ENCODE measurements at places on chromosomes 5 and 9.
A peak's percentile ranks its signal among the peaks of the same experiment; 100 is the strongest.

DNA sequence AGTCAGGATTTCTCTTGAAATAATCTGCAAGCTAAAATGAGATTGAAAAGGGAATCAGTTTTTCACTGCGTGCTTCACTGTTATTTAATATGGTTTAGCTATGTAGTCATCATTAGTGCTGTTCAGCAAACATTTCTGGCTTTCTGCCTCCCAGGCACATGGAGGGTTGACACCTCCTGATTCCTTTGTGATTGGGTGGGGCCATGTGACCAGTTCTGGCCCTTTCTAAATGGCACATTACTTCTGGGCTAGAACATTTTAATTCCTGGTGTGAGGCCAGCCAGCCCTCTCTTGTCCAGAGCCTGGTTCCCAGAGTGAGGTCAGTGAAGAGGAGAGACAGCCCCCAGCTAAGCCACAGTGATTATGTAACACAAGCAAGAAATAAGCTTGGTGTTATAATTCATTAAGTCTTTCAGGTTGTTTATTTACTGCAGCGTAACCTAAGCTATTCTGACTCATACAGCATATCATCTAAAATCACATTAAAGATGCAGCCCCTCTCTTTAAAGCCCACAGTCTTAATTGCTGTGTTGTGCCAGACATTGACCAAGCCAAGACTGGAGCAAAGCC is 17.4 kb upstream of the ARSI start:
- no peak for DNase-seq

- DNase-seq, result no peak
These were observed 2385.2 kb upstream of the C9orf72 start for GRCh38 chr9:29958469-29958868.

DNA sequence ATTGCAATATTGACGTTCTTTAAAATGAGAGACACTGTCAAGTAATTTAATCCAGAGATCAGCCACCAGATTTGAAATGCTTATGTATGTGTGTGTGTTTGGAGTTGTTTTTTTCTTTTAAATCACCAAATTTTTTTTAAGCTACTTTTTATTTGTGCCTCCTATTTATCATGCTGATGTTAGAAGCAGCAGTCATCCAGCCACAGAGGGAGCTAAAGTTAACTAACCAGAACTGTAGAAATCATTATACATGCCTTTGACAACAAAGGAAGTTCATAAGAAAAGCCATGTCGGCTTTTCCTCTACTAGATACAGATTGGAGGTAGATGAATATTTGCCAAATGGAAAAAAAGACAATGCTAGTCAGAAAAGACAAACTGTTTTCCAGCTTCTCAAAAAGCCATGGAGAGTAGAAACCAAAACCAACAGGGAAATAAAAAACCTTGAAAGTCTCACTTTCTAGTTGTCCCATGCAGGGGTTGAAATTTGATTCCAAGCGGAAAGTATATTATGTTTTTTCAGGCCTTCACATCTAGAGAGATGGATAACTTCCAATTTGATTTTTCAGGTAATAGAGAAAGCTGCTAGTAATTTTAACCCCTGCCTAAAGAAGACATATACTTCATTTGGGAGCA is 4.5 kb downstream of the PURA start:
- no peak for DNase-seq

DNA sequence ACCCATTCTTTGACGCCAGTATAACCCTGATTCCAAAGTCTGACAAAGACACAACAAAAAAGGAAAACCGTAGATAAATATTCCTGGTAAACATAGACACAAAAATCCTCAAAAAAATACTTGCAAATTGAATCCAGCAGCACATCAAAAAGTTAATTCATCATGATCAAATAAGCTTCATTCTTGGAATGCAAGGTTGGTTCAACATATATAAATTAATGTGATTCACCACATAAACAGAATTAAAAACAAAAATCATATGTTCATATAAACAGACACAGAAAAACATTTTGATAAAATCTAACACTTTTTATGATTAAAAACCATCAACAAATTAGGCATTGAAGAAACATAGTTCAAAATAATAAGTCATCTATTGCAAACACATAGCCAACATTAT is 324.2 kb upstream of the TRPC7 start:
- DNase-seq, result no peak

DNA sequence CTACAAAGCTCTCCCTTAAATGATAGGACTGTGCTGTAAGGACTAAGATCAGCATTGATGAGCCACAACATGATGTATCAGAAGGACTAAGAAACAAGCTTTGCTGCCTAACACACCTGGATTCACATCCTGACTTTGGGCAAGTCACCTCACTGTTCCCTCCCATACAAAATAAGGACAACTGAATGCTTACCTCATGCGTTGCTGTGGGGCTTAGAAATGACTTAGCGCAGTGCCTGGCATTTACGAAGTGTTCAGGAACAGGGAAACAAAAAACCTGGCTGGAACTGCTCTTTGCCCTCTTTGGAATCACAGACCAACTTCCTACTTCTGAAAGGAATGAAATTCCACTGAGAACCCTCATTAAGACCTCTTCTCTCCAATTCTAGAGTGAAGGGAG is 113.7 kb downstream of the BAAT start:
- DNase-seq, result no peak

DNA sequence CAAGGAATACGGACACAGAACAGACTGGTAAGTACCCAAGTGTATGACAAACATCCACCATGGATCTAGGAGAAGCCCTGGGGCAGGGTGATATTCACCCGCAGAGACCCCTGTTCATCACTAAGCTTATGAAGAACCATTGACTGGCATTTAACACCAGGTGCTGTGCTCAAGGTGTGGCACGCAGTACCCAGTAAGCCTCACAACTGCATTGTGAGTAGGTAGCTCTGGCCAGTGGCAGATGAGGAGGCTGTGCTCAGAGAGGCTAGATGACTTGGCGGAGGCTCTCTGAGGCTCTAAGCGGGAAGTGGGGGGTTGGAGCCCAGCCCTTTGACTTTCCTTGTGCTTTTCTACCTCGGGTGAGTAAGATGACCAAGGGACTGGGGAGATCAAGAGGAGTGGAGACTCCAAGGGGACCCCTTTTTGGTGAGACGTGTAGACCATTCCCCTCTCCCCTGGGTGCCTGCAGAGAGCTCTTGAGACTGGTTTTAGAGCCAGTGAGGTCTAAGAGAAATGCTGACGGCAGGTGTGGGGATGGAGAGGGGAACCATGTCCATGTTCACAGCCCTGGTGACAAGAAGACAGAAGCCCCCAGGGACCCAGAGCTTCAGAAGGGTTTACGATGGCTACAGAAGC is 70.8 kb downstream of the IL6ST start:
- DNase-seq, result no peak

DNA sequence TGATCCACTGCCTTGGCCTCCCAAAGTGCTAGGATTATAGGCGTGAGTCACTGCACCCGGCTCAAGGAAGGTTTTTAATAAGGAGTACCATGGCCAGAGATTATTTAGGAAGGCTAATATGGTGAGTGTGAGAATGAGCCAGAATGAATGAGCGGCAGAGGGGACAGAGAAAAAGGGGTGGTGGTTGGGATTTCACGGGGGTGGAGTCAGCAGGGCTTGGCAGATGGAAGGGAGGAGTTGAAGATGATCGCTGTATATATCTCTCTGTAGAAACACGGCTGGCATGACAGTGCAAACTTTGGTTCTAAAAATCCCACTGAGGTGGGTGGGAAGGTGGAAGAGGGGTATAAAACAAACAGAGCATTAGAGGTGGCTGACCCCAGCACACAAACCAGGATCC is 176.7 kb upstream of the TBC1D2 start:
- DNase-seq, result no peak

DNA sequence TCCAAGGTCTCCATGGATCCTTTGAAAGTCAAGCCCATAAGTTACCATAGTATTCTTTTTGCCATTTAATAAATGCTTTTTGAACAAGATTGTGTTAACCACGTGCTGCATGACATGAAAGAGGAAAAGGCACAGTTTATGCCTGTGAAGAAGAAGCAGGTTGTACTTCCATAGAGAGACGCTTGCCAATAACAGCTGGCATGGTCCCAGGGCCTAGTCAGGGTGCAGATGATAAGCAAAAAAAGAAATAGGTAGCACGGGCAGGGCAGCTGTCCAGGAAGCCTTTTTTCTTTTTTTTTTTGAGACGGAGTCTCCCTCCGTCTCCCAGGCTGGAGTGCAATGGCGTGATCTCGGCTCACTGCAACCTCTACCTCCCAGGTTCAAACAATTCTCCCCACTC is 71.8 kb upstream of the CLINT1 start:
- peak; percentile 41 for DNase-seq

DNA sequence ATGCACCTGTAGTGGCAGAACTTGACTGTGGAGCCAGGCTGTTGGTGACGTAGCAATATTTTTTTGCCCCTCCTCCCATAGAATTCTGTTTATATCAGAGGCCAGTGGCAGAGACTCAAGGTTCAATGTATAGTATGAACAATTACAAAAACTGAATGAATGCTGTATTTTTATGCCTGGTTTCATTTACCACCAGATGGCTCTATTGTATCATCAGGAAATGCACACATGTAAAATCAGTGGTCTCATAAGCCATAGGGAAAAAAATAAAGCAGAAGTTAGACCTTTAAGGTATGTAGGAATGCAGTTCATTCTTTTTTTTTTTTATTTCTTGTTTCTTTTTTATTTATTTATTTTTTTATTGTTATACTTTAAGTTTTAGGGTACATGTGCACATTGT is 43.6 kb downstream of the CCDC192 start:
- peak; percentile 1 for DNase-seq

DNA sequence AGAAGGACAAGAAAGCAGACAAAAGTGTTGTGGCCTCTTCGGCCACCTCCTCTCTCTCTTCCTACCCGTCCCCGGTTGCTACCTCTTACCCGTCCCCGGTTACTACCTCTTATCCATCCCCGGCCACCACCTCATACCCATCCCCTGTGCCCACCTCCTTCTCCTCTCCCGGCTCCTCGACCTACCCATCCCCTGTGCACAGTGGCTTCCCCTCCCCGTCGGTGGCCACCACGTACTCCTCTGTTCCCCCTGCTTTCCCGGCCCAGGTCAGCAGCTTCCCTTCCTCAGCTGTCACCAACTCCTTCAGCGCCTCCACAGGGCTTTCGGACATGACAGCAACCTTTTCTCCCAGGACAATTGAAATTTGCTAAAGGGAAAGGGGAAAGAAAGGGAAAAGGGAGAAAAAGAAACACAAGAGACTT is 2.4 kb downstream of the EGR1 start:
- no peak for DNase-seq

GRCh38 chr5:126339215-126339805 is 83.9 kb upstream of the GRAMD2B start:
- DNase-seq, result peak; percentile 57

DNA sequence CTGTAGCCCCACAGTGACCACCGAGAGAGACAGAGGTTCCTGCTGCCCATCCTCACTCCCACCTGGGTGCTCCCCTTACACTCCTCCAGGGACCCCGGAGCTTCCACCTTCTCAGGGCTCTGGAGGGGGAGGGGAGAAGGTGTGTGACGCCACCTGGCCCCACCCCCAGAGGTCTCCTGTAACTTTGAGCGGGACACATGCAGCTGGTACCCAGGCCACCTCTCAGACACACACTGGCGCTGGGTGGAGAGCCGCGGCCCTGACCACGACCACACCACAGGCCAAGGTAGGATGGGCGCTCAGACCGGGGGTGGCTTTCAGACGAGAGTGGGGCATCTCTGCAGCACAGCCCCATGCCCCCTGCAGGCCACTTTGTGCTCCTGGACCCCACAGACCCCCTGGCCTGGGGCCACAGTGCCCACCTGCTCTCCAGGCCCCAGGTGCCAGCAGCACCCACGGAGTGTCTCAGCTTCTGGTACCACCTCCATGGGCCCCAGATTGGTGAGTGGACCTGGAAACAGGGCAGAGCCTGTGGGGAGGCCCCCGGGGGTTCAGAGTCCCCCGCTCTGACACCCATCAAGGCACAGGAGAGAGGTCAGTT is 4.5 kb downstream of the MAMDC4 start:
- no peak for DNase-seq

- no peak for DNase-seq
These were observed 143.1 kb upstream of the NR4A3 start for GRCh38 chr9:99678566-99678965.

DNA sequence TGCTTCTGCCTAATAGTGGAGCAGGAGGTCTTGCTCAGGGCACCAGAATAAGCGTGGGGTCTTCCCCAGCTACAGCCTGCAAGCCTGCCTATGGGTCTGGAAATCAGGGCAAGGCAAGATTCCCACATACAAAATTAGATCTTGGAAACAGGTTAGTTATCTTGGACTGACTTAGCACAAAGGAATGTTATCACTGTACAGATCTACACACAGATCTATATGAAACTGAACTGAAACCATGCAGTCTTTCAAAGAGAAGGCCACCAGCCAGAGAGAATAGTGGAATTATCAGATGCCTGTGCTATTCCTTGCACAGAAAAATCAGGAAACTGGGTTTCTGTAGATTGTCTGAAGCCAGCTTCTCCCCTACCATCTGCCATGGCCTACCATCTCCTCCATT is 585.7 kb downstream of the ACTL7B start:
- DNase-seq, result no peak

DNA sequence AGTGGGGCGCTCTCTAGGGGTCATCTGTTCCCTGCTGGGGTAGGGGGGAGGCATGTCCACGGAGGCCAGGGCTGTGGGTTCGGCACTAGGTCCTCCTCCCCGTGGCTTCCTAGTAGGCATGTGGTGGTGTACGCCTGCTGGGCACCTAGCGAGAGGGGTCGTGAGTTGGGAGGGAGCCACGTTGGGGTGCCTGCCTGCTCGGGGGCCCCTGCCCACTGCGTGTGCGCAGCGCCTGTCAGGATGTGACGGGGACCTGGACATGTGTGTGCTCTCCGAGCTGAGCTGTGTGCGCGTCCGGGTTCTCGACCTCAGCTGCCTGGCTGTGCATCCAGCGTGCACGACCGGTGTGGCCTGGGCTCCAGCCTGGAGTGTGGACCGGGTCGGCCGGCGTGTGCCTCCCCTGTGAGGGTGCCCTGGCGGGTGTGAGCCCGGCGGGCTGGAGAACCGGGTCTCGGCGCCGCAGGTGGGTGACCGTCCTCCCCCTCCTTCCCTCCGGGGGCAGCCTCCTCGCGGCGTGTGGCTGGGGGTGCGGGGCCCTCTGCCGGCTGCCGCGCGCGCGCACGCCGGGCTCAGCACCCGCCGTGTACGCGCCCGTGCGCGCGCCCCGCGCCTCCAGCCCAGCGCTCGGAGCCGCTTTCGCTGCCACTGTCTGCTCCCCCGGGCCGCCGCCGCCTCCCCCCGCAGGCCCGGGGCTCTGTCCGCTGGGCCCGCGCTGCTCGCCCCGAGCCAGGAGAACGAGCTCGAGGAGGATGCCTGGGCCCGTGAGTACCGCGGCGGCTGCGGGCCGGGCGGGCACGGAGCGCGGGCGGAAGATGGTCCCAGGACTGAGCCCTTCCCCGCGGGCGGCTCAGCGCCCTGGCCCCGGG is at the start of gene PRR7:
TSS of gene PRR7 (plus strand) at position 615 of the 866 bp plus-strand sequence. CDS start 8,254 bp downstream, outside the sequence.
- DNase-seq, result peak; percentile 63

DNA sequence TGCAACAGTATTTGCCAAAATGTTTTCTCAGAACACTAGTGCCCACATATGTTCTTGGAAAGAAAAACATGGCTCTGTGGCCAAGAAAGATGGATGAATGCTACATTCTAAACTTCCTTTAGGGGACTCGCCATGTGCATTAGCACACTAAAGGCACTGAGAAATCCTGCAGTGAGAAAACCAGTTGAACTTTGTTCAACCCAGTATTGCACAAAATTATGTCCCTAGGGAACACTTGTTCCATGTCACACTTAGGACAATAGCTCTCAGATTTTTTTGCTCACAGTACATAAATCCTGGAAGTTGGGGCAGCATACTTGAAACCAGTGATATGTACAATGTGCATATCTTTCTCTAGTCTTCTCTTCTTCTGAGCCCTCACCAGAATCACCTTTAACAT is 96.6 kb downstream of the ADRB2 start:
- no peak for DNase-seq
